ENCODE measurements at places on chromosomes 13 and 19. TPM values are rescaled to one million over a fixed set of nuclear protein-coding genes. Genes with fewer than 3 reads are reported as not detected.
A peak's percentile ranks its signal among the peaks of the same experiment; 100 is the strongest.

DNA sequence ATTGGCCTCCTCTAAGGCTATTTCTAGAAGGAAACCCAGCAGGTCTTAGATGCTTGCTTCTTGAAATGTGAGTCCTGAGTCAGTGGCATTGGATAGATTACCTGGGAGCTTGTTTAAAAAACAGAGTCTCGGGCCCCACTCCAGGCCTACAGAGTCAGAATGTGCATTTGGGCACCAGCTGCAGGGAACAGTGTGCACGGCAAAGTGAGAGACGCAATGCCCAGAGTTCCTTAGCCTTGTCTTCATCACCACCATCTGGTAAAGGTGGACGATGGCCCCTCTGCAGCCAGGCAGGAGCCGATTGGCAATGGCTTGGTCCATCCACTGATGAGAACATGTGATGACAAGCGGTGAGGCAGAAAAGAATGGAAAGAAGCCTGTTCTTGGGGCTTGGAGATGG, 102.1 kb upstream of the TSC22D1 start:
- no peak for DNase-seq

GRCh38 chr13:51494156-51494555, 41.3 kb upstream of the INTS6 start:
- no peak for DNase-seq

- no peak for DNase-seq
These were observed 940 bp upstream of the DCUN1D2 start for GRCh38 chr13:113491418-113491883.

DNA sequence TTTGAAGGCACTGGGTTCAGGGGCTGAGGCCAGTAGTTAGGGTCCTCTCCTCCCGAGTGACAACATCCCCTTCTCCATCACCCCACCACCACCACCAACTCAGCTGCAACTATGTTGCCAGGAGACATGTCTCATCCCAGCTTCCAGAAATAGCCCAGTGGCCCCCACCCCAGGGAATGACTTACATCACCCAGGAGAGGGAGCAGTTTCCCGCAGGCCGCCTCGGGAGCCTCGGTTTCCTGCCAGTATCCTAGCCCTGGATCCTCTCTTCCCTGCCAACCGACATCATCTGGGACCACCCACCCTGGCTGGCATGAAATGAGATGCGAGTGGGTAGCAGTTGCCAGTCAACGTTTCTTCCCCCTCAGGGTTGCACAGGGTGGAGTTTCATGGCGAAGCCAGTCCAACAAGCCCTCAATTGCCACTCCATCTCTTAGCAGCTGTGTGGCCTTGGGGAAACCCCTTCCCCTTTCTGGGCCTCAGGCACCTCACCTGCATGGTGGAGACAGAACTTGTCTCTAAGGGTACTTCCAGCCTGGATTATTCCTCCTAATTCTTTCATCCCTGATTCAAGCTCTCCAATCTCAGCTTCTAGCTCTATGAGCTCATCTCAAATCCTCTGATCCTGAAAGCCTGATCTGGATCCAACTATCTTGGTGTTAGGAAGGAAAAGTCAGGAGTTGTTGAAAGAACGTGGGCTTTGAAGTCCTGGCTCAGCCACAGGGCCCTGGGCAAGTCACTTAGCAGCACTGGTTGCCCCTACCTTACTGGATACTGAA, 3.9 kb upstream of the GSK3A start:
- peak; percentile 39 for DNase-seq

GRCh38 chr13:27997904-27998522, 9.5 kb upstream of the URAD start:
- peak; percentile 67 for DNase-seq

- DNase-seq, result no peak
These were observed 13.6 kb downstream of the ARHGEF1 start for GRCh38 chr19:41896581-41896942.

DNA sequence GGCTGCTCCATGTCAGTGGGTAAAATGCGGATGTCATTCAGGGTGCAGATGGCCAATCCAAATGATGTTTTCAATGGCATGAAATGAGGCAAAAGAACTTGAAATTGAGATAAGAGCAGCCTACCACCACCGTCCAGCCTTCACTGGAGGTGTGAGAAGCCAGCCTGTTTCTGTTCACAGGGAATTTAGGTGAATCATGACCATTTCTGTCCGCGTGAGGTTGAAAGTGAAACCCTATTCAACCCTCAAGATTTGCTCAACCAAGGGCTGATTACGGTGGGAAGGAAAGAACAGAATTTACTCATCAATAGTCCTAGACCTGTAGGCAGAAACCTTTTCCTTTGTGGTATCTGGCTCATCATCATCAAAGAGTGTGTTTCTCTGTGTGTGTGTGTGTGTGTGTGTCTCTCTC, 370.7 kb downstream of the COG6 start:
- DNase-seq, result peak; percentile 79

- DNase-seq, result no peak
These were observed 347.8 kb downstream of the ZNF536 start for GRCh38 chr19:30719999-30720345.

GRCh38 chr13:94153586-94153985, 325.9 kb downstream of the DCT start:
- no peak for DNase-seq

- no peak for DNase-seq
These were observed 68.2 kb downstream of the CACNA1A start for GRCh38 chr19:13437919-13438618.

GRCh38 chr19:13014101-13014920, 19.0 kb downstream of the NFIX start:
- no peak for DNase-seq

- DNase-seq, result no peak
These were observed 1091.8 kb downstream of the PCDH9 start for GRCh38 chr13:66138172-66138811.

DNA sequence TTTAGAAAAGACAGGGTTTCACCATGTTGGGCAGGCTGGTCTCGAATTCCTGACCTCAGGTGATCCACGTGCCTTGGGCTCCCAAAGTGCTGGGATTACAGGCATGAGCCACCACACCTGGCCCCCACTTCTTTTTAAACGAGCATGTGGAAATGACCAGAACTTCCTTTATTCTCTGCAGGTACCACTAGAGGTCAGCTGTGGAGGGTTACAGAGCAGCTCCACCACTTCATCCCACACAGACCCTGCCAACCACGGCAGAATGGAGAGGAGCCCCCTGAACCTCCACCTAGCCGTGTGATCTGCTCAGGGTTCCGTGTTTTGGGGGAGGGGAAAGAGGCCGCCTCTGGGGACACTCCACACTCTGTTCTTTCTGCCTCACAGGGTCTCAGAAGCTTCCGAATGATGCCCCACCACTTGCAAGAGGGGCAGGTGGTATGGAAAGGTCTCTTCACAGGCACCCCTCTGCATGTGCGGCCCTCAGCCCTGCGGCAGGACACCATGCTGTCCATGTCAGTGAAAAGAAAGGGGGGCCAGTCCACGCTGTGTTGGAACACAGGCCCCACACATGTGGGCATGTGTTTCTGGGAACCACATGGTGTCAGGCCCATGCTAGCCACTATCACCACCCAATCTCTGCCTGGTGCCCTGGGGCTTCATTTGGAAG, 465.0 kb downstream of the TSHZ3 start:
- no peak for DNase-seq

GRCh38 chr19:41845051-41845590, 279 bp downstream of the DMRTC2 start:
- DNase-seq, result no peak

- DNase-seq, result no peak
These were observed 12.5 kb downstream of the CEACAM3 start for GRCh38 chr19:41808663-41809566.

- no peak for DNase-seq
These were observed 56.5 kb downstream of the TSC22D1 start for GRCh38 chr13:44519642-44520041.

- DNase-seq, result no peak
These were observed 42.8 kb upstream of the NPAS1 start for GRCh38 chr19:46976845-46977320.

DNA sequence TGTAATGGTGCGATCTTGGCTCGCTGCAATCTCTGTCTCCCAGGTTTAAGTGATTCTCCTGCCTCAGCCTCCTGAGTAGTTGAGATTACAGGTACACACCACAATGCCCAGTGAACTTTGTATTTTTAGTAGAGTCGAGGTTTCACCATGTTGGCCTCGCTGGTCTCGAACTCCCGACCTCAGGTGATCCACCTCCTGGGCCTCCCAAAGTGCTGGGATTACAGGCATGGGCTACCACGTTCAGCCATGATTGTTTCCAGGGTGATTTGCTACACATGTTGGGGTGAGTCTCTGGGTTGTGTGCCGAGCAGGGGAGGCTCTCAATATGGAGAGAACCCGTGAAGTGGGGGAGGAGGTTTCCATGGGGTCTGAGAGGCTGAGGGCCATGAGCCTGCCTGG, 24.8 kb upstream of the CEACAM21 start:
- peak; percentile 61 for DNase-seq

DNA sequence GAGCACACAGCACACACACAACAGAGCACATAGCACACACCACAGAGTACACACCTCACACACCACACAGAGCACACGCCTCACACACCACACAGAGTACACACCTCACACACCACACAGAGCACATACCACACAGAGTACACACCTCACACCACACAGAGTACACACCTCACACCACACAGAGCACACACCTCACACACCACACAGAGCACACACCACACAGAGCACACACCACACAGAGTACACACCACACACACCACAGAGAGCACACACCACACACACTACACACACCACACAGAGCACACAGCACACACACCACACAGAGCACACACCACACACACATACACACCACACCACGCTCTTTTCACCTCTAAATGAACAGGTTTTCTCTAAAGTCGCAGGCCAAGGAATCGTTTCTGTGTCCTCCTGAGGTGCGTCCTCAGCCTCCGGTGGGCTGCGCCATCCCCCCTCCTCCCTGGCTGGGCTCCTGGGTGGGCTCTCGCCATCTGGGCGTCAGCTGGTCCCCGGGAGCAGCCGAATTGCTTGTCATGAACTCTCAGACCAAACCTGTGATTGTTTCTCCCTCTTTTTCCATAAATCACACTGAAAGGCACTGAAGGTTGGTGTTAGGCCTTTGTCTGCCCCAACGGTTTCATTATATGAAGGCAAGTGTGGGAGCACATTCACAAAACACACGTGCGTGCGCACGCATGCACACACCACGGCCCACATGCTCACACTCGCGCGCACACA, 37.4 kb downstream of the TMEM255B start:
- DNase-seq, result no peak

- DNase-seq, result no peak
These were observed 6.5 kb downstream of the INSR start for GRCh38 chr19:7287722-7288121.

DNA sequence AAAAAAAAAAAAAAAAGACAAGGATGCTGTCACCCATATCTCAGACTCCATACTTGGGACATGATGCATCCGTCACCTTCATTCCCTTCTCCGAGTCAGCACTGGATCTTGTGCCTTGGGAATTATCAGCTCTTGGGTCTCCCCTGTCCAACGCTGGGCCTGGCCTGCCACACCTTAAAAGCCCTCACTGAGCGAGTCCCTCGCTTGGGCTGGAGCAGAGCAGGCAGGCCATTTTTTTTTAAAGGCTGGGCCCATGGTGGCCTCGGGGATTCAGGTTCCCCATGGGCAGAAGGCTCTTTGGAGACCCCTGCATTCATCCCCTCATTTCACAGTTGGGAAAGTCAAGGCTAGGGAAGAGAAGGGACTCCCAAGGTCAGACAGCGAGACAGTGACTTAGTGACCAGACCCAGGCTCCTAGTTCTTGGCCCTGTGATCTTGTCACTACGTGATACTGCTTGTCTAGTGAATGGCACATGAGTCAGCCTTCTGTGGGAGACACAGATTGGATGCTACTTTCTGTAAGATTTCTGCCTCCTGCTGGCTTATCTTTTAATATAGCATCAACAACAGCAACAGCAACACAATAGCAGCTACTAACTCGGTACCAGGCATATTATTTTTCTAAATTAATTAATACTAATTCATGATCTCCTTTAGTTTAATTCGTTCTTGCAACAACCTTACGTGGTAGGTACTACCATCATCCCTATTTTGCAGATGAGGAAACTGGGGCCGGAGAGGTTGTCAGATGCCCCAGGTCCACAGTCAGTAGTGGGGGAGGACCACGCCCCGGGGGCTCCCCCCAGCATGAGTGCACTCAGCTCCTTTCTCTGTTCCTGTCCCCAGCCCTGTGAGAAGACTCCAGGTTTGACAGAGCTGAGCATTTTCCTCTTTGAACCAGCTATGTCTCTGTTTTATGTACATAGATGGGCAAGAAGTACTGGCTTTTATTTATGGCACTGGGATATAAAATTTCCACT, 27.4 kb upstream of the ZNF536 start:
- no peak for DNase-seq

Gene FGF21
- total RNA-seq, result not detected

Gene MEIS3
- 0.28 TPM for total RNA-seq

Gene C19orf85
- total RNA-seq, result not detected

Gene SLAIN1
- total RNA-seq, result 26.7 TPM

Gene MAG
- 0.19 TPM for total RNA-seq

Gene LGALS14
- total RNA-seq, result 0.80 TPM

Gene LIM2
- 0.27 TPM for total RNA-seq

Gene ZGLP1
- total RNA-seq, result 3.5 TPM

Gene MTMR6
- 11.1 TPM for total RNA-seq
